ENCODE measurements at places on chromosomes 3 and 15.

- DNase-seq = no peak
These were observed 19.4 kb downstream of the TMEM41A start for GRCh38 chr3:185479373-185479945.

DNA sequence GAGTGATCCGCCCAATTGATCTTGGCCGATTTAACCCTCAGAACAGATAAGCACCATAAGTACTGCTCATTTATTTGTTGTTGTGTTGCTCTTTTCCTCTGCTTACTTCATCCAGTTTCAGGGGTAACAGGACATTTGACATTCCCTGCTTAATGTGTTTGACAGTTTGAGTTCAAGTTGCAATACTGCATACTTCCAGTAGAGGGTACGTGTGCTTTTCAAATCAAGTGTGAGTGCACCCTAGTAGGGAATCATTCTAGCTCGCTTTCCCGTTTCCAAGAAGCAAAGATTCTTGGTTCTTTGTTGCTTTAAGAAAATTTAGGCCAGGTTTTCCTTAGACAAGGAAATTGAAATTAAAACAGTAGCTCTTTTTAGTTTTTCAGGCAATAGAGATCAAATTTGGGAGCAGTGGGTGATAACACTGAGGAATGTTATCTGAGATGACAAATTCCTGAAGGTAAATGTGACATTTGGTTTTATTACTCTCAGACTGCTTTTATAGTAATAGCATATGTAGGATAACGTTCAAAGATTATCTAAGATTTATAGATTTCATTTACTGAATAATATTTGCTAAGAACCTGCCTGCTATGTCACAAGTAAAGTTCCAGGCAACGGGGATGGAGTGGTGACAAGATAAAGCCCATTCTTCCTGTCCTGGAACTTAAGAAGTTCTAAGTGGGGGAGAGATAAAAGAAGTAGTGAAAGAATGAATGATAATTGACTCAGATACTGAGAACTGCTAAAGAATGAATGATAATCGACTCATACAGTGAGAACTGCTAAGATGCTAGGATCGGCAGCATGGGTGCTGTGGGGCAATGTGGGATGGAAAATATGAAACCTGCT, 73.3 kb downstream of the SYNPR start:
- peak; percentile 65 for DNase-seq

GRCh38 chr3:36744763-36745162, 19.6 kb downstream of the DCLK3 start:
- no peak for DNase-seq

DNA sequence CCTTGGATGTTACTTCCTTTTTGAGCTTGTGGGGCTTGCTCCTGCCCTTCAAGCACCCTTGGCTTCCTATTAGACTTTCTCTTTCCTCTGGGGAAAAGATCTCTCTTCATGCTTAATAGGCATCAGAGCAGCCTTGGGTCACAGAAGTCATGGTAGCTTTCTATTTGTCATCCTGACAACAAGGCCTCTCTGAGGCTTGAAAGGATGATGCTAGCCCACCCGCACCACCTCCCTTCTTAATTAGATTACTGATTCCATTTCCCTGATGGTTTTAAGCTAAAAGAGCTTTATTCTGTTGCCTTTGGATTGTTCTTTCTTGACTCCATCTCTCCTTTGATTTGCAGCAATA, 435.5 kb upstream of the TPM1 start:
- DNase-seq = no peak

DNA sequence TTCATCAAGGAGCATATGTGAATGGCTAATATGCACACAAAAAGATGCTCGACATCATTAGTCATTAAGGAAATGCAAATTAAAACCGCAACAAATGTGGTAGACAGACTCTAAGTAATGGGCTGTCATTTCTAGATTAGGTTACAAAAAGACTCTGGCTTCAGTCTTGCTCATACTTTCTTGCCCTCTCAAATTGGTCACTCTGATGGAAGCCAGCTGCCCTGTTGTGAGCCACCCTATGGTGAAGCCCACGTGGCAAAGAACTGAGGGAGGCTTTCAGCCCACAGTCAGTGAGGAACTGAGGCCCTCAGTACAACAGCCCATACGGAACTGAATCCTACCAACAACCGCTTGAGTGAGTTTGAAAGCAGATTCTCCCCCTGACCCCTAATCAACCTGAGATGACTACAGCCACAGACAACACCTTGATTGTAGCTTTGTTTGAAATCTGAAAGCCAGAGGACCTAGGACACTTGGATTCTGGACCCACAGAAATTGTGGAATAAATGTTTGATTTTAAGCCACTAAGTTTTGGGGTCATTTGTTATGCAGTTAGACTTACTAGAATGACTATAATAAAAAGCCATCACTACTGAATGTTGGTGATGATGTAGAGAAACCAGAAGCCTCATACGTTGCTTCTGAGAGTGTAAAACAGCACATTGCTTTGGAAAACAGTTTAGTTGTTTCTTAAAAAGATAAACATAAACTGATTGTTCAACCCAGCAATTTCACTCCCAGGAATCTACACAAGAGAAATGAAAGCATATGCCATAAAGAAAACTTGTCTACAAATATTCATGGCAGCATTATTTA, 45.7 kb downstream of the EHHADH start:
- DNase-seq = peak; percentile 24

DNA sequence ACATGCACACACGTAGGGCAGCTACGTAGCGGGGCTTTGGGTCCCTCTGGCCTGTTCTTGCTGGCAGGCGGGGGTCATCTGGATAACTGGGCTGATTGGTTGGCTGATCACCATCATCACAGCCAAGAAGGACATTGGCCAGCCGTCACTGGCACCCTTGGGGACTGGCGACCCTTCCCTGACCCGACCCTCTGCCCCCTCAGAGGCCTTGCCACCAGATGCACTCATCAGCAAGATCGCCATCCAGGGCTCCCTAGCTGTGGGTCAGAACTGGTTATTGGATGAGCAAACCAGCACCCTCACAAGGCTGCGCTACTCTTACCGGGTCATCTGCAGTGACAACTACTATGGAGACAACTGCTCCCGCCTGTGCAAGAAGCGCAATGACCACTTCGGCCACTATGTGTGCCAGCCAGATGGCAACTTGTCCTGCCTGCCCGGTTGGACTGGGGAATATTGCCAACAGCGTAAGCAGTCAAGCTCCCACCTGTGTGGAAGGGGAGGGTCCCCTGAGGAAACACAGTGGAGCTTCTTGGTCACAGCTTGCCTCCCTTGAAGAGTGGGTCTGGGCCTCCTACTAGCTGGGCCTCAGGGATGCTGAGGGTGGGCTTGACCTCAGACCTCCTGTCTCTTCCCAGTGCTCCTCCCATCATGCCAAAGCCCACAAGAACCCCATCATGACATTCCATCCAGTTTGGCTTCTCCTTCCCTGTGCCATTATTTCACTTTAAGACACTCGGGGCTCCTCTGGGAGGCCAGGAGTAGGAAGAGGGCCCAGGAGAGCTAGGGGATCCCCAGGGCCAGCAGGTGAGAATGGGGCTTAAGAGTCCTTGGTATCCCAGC, 2.4 kb downstream of the DLL4 start:
- DNase-seq = no peak

DNA sequence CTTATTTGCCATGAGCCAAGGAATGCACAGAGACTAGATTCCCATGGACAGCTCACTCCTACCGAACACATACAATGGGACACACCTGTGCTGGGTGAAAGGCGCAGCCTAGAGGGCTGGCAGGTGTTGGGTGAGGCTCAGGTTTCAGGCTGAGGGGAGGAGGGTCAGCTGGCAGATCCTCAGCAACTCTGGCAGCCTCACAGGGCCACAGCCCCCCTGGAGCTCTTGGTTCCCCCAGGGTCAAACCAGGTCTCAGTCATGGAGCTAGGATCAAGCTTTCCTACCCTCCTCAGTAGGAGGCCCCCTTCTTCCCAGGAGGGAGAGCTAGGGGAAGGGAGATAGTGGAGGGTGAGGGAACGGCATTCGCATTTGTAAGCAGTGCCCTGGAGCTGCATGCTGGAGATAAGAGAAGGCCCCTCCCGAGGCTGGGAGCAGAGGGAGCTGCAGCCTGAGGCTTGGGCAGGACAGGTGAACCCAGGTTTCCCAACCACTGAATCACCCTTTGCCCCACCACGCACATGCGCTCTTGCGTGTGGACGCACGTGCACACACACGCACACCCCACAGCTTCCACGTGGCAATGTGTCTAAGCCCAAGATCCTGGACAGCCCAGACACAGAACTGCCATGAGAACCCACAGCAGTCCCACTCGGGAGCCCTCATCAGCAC, 26.3 kb upstream of the TFRC start:
- DNase-seq = no peak

DNA sequence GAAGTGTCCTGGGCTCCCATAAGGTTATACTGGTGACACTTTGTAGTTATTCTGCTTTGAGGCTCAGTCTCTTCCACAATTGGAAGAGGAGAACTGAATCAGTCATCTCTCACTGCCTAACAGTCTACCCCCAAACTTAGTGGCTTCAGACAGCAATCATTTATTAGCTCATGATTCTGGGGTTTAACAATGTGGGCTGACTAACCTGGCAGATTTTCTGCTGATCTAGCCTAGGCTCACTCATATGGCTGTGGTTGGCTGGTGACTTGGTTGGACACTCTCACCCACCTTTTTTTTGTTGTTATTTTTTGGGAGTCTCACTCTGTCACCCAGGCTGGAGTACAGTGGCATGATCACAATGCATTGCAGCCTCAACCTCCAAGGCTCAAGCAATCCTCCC, 7.1 kb downstream of the GPD1L start:
- no peak for DNase-seq

GRCh38 chr3:171157980-171158379, 131.5 kb upstream of the SLC2A2 start:
- no peak for DNase-seq

- DNase-seq = no peak
These were observed 9.1 kb upstream of the MFSD1 start for GRCh38 chr3:158792709-158793108.

- no peak for DNase-seq
These were observed 166.9 kb downstream of the TNIK start for GRCh38 chr3:171293142-171293782.

DNA sequence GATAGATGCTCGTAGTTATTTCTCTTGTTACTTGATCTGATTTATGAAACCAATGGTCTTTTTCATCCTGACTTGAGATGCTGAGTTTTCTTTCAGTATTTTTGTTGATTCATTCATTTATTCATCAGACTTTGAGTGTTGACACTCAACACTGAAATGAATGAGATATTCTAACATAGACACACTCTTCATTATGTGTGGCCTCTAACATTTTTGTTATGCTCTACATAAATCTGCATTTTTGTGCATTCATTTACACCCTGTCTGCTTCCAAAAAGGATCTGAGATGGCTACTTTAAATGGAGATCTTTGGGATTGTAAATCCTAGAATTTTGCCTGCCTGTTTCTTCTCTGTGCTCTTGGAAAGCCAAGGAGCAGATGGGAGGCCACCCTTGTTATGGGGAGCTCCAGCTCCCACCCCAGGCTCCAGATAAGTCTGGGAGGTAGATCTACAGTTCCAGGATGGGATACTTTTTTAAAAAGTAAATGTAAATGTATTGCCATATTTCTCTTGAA, 287.2 kb upstream of the LRRFIP2 start:
- no peak for DNase-seq

GRCh38 chr3:63228677-63229076, 49.4 kb upstream of the SYNPR start:
- peak; percentile 3 for DNase-seq

DNA sequence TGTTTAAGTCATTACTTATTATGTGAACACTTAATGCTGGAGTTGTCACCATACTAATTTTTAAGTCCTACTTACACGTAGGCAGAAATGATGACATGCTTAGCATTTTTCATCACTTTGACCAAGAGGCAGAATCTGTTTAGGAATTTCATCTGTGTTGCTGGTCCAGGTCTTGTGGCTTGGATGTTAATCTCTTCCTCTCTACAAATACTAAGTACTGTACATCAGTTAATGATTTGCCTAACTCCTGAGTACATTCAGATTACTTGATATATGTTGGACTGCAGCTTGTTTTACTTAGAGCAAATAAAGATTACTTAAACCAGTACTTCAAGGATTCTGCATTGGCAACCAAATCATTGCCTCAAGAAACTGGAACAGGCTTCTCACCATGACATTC, 8.6 kb downstream of the SNRK start:
- DNase-seq = no peak

- no peak for DNase-seq
These were observed 27.3 kb downstream of the CCR3 start for GRCh38 chr3:46269556-46269955.

DNA sequence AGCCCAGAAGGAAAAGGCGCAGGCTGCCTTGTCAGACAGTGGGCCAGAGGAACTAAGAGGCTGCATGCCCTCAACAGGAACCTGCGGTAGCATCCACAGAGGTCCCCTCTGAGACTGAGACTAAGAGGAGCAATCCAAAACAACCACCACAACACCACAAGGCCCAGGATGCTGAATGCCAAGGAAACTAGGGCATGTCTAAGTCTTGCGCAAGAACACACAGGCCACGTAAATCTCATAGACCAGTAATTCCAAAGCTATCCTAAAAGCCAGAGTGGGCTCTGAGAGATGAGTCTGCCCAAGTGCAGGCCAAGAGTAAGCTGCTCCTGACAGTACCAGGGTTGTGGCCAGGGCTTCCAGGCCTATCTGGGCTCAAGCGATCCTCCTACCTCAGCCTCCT, 12.9 kb downstream of the MON1A start:
- no peak for DNase-seq

DNA sequence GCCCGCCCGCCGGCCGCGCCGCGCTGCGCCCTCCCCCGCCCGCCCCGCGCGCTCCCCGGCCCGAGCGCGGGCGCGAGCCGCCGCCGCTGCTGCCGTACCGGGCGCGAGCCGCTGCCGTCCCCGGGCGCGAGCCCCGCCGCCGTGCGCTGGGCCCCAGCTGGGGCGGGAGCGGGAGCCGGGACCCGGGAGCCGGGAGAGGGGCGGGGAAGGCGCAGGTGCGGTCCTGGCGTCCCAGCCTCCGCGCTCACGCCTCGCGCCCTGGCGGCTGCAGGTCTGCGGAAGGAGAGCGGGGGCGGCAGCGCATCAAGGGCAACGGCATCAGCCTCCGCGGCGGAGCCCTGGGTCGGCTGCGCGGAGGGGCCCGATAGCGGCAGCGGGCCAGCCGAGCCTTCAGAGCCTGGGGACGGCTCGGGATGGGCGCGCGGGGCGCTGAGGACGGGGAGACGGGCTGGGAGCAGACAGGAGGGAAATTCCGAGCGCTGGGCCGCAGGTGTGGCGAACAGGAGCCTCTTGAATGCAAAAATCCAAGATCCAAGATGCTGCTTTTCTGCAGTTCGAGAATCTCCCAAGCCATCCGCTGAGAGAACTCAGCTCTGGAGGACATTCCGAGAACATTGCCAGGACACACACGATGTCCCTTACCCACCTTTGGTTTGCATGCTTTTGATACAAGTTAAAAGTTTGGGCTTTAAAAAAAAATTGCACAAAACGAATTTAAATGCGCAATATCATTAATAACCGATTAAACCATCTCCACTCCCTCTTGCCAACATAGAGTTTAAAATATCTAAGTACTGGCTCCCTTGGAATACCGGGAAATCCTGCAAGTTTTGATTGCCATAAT, 251.1 kb downstream of the TJP1 start:
- DNase-seq = no peak

DNA sequence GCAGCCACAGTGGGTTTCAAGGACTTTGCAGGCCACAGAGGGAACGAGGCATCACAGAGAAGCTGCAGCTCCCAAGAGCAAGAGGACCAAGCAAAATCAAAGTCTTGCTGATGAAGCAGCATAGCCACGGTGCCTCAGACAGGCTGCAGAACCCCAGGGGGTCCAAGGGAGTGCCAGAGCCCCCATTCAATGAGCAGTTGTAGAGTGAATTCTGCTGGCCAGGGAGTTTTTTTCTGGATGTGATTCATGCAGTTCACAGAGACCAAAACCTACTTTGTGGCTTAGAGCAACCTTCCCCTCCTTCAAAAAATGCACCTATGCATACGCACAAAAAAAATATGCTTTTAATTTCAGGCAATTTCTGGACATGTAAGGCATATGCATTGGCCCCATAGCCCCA, 409.0 kb downstream of the VPS13C start:
- peak; percentile 68 for DNase-seq
